AG10803 (cell line): ENCODE measurements at places on chromosomes 16 and 17.

DNA sequence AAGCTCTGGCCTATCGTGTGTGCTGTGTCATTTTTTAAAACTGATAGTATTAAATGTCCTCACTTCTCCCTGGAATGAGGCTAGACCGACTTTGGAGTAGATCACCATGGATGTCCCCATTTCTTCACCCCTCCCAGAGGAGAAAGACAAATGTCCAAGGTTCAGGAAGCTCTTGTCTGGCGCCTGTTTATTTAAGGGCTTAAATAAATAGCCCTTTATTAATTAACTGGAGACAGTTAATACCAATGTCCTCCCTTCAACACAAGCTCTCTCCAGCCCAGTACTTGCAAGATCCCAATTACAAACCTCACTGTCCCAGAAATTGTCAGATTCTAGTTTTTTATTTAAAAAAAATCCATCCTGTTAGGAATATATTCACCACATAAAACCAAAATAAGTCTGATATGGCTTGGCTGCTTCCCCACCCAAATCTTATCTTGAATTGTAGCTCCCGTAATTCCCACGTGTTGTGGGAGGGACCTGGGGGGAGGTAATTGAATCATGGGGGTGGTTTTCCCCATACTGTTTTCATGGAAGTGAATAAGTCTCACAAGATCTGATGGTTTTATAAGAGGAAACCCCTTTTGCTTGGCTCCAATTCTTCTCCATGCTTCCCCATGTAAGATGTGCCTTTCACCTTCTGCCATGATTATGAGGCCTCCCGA, 344.4 kb downstream of the SHISA9 start:
- no peak for DNase-seq

DNA sequence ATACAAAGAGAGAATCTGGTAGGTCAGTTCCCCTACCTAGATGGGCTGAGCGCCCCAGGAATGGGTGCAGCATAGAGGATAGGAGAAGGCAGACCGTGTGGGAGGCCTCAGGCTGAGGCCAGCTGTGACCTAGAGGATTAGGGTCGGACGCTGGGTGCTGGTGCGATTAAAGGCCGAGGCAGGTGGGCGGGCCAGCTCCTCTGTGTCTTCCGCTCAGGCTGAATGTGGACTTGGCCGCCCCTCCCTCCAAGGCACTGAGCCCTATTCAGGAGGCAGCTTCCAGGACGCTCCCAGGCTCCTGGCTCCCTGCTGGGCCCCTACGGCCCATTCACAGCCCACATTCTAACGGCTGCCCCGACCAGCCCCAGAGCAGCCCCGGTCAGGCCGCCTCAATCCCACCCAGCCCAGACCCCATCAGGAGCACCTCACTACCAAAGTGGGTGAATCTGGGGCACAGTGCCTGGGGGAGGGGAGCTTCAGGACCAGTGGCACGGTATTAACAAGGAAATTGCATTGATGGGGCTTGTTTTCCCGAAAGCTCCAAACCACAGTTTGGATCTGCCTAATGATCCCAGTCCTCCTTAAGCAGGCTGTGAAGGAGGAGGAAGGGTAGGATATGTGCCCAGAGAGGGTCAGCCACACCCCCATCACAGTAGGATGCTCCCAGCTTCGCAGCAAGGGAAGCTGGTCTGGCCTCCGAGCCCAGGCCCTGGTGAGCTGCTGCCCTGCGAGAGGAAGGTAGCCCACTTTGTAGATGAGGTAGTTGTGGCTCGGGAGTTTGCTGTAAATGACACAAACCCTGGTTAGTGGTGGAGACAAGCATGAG, 14.5 kb downstream of the RHBDL3 start:
- no peak for DNase-seq

GRCh38 chr17:78868391-78868790, 27.8 kb upstream of the USP36 start:
- peak; percentile 83 for DNase-seq

DNA sequence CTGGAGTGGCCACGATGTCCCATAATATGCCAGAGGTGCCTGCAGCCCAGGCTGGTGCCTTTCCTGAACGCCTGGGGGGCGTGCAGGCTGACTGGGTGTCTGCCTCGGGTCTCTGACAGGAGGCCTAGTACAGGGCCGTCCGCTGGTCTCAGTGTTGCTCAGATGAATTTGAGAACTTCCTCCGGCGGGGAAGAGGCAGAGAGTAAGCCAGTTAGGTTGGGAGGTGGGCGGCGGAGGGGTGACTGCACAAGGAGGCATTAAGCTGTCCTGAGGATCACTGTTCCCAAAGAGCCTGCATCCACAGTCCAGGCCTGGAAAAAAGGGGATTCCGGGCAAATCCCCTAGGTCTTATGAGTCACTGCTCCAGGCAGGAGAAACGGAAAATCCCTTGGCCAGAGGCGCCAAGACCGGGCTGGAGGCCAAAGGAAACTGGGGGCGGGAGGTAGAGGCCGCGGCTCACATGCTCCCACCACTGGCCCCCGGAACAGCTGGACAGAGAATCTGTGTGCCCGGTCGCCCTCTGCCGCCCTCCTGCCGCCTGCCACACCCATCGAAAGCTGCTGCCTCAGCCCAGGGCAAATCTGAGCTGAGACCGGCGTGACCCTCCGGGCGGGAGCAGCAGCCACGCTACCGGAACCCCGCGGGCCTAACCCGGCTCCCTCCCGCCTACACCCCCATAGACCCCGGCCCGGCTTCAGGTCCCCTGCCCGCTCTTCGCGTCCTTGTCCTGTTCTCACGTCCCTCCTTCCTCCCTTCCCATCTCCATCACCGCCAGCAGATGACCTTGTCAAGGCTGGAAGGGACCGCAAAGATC, 1.2 kb downstream of the TRIM47 start:
- DNase-seq: peak; percentile 89

- DNase-seq: peak; percentile 92
Observed at GRCh38 chr17:80859002-80859941, 132.4 kb upstream of the CHMP6 start.

DNA sequence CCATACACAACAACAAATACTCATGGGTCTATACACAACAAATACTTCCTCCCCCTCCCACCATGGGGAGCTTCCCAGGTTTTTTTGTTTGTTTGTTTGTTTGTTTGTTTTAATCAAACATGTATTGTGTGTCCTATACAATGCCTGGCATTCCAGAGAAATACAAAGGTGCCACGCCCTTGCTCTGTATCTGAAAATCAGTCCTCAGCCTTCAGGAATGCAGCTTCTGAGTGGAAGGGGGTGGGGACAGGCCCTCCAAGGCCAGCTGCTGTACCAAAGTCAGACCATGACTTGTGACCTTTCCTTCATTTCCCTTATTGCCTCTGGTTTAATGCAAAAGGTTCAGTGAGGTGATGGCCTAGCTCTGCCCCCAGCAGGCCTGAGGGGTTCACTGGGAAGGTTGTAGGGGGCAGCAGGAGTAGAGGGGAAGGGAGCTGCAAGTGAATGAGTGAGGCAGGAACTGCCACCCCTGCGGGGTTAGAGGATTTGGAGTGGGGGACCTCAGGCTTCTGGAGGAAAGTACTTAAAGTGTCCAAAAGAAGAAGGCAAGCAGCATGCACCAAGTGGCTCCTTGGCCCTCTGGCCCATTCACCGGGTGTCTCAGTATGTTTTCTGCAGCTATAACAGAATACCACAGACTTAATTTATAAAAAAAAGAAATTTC, 105.2 kb downstream of the CLEC16A start:
- peak; percentile 37 for DNase-seq

GRCh38 chr16:28110977-28111376, 47.5 kb upstream of the GSG1L start:
- DNase-seq: no peak

GRCh38 chr17:78774453-78774852, 7.6 kb downstream of the CYTH1 start:
- DNase-seq: no peak

DNA sequence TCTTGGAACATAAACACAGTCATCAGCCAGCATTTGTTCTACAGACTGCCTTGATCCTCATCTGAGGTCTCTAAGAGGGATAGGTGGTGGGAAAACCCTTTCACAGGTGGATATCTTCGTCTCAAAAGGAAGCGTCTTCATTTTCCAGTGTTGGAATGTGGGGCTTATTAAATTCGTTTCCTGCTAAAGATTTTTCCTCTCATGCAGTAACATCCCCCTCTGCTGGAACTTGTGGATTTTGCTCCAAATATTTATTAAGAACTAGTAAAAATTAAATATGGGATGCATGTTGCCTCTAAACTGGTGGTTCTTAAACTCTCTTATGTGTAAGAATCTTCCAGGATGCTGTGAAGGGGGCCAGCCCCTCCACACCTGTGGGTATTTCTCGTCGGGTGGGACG, 20.1 kb upstream of the MLYCD start:
- DNase-seq: peak; percentile 64

GRCh38 chr16:70790815-70791214, 10.1 kb downstream of the VAC14 start:
- DNase-seq: no peak

DNA sequence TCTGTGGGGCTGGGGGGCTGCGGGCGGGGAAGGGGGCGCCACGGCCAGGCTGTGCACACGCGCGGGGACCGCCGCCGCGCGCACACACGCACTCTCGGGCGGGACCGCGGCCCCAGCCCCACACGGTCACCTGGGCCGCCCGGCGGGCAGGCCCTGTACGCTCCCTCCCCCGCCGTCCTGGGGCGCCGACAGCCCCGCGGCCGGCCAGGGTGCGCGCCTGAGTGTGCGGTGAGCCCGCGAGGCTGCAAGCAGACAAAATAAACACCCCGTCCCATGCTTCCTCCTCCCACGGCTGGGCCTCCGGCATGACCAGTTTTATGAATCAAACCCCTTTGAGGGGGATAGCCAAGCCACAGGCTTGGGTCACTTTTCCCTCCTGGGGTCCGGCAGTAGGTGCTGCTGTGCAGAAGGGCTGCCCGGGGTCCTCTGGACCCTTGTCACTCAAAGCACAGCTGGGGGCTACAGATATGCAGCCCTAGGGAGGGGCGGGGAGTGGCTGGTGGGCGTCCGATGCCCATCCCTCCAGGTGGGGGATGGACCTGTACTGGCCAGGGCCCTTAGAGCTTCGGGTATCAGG, 441 bp downstream of the VASN start:
- no peak for DNase-seq
